Glutamatergic neuron (in vitro differentiated cells): ENCODE measurements at places on chromosomes 12 and 14.
A peak's percentile ranks its signal among the peaks of the same experiment; 100 is the strongest.

GRCh38 chr12:32671930-32672780, 6.9 kb upstream of the DNM1L start:
- peak; percentile 53 for DNase-seq
- H3K27ac ChIP-seq: peak overlapping the region; percentile 90
- peaks cover 12% of the 10 kb centered on the region for H3K27me3 ChIP-seq
- peaks cover 19% of the 10 kb centered on the region for H3K36me3 ChIP-seq
- H3K4me3 ChIP-seq: no peak overlapping the region

- no peak for DNase-seq
- H3K27ac ChIP-seq: no peak overlapping the region
- H3K36me3 ChIP-seq: no peaks in the 10 kb centered on the region
- H3K4me1 ChIP-seq: no peaks in the 10 kb centered on the region
- no peak overlapping the region for H3K4me3 ChIP-seq
- no peaks in the 10 kb centered on the region for H3K27me3 ChIP-seq
Measured at GRCh38 chr12:25052196-25052913, 103.5 kb upstream of the BCAT1 start.

- H3K4me3 ChIP-seq: peak overlapping the region; percentile 94
- no peak overlapping the region for H3K27ac ChIP-seq
Measured at GRCh38 chr12:68612697-68613096, 2.0 kb downstream of the RAP1B start.

- peaks cover 6% of the 10 kb centered on the region for H3K27me3 ChIP-seq
- H3K4me1 ChIP-seq: peaks cover 17% of the 10 kb centered on the region
- no peak for DNase-seq
- H3K36me3 ChIP-seq: no peaks in the 10 kb centered on the region
Measured at GRCh38 chr12:2963154-2963759, 4.1 kb downstream of the TEAD4 start.

DNA sequence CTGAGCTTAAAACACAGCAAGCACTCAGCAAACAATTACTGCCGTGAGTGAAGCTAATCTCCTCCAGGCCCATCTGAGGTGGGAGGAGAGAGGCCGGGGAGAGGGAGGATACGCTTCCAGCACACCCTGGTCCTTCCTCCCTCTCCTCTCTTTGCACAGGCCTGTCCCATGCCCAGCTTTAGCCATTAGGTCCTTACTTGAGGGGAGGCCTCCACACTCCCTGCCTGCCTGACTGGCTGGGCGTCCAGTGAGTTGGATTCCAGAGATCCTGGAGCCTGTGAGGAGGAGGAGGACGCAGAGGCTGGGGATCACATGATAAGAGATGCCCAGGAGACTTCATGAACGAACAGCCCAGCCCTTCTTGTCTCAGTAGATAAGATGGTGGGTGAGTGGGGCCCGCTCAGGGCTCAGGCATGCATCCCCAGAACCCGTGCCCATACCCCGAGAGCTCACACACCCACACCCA, 65.1 kb upstream of the NCOR2 start:
- H3K4me1 ChIP-seq: peaks cover 20% of the 10 kb centered on the region
- no peak overlapping the region for H3K27ac ChIP-seq
- no peak for DNase-seq

DNA sequence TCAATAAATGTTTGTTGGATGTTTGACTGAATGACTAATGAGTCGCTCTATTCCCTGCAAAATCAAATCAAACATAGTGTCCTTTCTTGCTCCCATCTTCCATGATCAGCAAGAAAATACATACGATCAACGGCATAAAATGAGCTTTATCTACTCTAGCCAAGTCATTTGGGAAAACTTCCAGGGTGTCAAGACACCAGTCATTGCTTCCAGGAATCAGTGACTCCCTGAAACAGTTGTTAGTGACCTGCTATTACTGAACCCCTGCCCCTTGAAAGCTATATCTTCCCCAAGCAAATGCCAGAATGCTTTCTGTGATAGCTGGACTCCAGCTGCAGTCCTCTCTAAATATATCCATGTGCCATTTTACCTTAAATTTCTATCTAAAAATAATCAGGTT, 169.5 kb upstream of the SSTR1 start:
- H3K4me3 ChIP-seq: no peak overlapping the region
- no peaks in the 10 kb centered on the region for H3K36me3 ChIP-seq
- no peak overlapping the region for H3K27ac ChIP-seq
- no peak for DNase-seq
- H3K4me1 ChIP-seq: no peaks in the 10 kb centered on the region
- peaks cover 2% of the 10 kb centered on the region for H3K27me3 ChIP-seq

DNA sequence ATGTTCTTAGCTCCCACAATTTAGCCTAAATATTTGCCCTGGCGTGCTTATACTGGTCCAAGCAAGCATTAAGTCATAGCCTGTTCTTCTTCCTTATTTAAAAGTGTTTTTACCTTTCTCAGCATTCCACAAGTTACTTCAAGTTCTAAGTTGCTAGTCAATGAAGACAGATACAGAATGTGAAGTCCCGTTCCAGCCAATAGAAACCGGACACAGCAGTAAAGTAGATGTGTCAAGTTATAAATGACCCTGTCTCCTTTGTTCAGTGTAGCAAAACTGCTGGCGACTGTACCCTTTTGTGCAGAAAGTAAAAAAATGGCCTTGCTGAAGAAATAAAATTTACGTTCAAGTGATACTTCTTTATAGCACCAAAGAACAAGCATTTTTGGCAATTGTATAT, 3.9 kb downstream of the SNAPC1 start:
- no peak overlapping the region for H3K27ac ChIP-seq
- no peak for DNase-seq
- peaks cover 2% of the 10 kb centered on the region for H3K27me3 ChIP-seq
- no peak overlapping the region for H3K4me3 ChIP-seq
- no peaks in the 10 kb centered on the region for H3K36me3 ChIP-seq

DNA sequence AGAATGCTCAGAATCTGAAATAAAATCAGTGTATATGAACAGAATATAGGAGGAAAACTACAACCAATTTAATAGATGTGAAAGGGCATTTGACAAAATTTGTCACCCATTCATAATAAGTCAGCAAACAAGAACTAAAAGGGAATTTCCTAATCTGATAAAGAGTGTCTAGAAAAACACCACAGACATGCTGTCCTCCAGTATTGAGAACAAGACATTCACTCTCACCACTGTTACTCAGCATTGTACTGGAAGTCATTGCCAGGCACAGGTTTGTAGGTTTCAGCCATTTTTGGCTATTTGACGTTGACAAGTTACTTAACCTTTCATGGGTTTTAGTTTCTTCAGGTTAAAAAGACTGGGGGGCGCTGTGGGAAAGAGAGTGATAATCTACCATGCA, 13.2 kb downstream of the EIF2S1 start:
- no peak overlapping the region for H3K27ac ChIP-seq
- no peaks in the 10 kb centered on the region for H3K4me1 ChIP-seq
- DNase-seq: no peak
- no peak overlapping the region for H3K4me3 ChIP-seq

- no peak for DNase-seq
- no peaks in the 10 kb centered on the region for H3K4me1 ChIP-seq
- H3K27me3 ChIP-seq: no peaks in the 10 kb centered on the region
Measured at GRCh38 chr14:55874785-55875184, 243.4 kb upstream of the PELI2 start.

- H3K4me3 ChIP-seq: no peak overlapping the region
- no peak for DNase-seq
- H3K4me1 ChIP-seq: no peaks in the 10 kb centered on the region
Measured at GRCh38 chr14:21486640-21487087, 9.7 kb downstream of the TOX4 start.

- H3K27me3 ChIP-seq: no peaks in the 10 kb centered on the region
- DNase-seq: no peak
- H3K27ac ChIP-seq: no peak overlapping the region
- H3K4me1 ChIP-seq: no peaks in the 10 kb centered on the region
- H3K4me3 ChIP-seq: no peak overlapping the region
- H3K36me3 ChIP-seq: no peaks in the 10 kb centered on the region
Measured at GRCh38 chr12:104121001-104121400, 17.0 kb downstream of the NFYB start.

- H3K36me3 ChIP-seq: peaks cover 11% of the 10 kb centered on the region
- H3K4me3 ChIP-seq: no peak overlapping the region
- no peak overlapping the region for H3K27ac ChIP-seq
- no peaks in the 10 kb centered on the region for H3K27me3 ChIP-seq
- DNase-seq: no peak
Measured at GRCh38 chr14:81819344-81819743, 285.7 kb upstream of the SEL1L start.

- H3K27ac ChIP-seq: no peak overlapping the region
- no peak for DNase-seq
- H3K27me3 ChIP-seq: no peaks in the 10 kb centered on the region
- H3K4me3 ChIP-seq: no peak overlapping the region
- H3K4me1 ChIP-seq: no peaks in the 10 kb centered on the region
Measured at GRCh38 chr14:96479435-96480146, 22.6 kb upstream of the PAPOLA start.

GRCh38 chr14:73142216-73142615, 5.9 kb downstream of the PSEN1 start:
- DNase-seq: no peak
- no peak overlapping the region for H3K27ac ChIP-seq
- peaks cover 3% of the 10 kb centered on the region for H3K36me3 ChIP-seq
- no peaks in the 10 kb centered on the region for H3K27me3 ChIP-seq

- DNase-seq: peak; percentile 62
- H3K4me1 ChIP-seq: peaks cover 16% of the 10 kb centered on the region
- H3K36me3 ChIP-seq: no peaks in the 10 kb centered on the region
- peak overlapping the region; percentile 52 for H3K27ac ChIP-seq
Measured at GRCh38 chr12:57461276-57461916, 1.8 kb downstream of the GLI1 start.

DNA sequence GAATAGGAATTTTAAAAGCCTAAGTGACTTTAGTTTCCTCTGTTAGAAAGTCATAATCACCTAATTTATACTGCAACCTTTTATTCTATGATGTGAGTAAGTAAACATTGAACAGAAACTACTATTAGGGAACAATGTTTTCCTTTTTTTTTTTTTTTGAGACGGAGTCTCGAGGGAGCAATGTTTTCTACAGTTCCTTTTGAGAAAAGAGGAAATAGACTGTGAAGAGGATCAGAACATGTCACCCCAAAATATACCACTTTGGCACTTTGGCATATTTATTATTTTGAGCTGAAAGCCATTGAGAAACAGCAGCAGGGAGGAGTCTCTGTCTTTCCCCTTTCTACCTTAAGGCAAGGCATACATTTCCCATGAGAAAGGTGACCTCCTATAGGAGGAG, 162.7 kb upstream of the CNOT2 start:
- H3K4me3 ChIP-seq: no peak overlapping the region
- no peaks in the 10 kb centered on the region for H3K4me1 ChIP-seq
- DNase-seq: no peak
- H3K27me3 ChIP-seq: peaks cover 2% of the 10 kb centered on the region
- H3K27ac ChIP-seq: no peak overlapping the region
- H3K36me3 ChIP-seq: peaks cover 6% of the 10 kb centered on the region

GRCh38 chr14:74476607-74477006, 16.5 kb downstream of the NPC2 start:
- H3K36me3 ChIP-seq: no peaks in the 10 kb centered on the region
- H3K4me3 ChIP-seq: no peak overlapping the region
- no peak overlapping the region for H3K27ac ChIP-seq

- H3K27me3 ChIP-seq: no peaks in the 10 kb centered on the region
- peak overlapping the region; percentile 8 for H3K4me3 ChIP-seq
- no peak for DNase-seq
- no peaks in the 10 kb centered on the region for H3K36me3 ChIP-seq
Measured at GRCh38 chr12:15268927-15269552, 47.8 kb upstream of the RERG start.
